NCI-H2029 treated with DMSO at 0.1 percent for 48 hours (cell line): ENCODE measurements at places on chromosomes 2 and 18.

GRCh38 chr2:187916799-187917198, 362.6 kb upstream of the TFPI start:
- DNase-seq = no peak

- DNase-seq = no peak
Observed at GRCh38 chr2:9112079-9112721, 94.4 kb upstream of the ASAP2 start.

- DNase-seq = no peak
Observed at GRCh38 chr2:237551071-237551574, 15.3 kb upstream of the PRLH start.

GRCh38 chr2:122737429-122738077, 982.1 kb downstream of the TSN start:
- no peak for DNase-seq

DNA sequence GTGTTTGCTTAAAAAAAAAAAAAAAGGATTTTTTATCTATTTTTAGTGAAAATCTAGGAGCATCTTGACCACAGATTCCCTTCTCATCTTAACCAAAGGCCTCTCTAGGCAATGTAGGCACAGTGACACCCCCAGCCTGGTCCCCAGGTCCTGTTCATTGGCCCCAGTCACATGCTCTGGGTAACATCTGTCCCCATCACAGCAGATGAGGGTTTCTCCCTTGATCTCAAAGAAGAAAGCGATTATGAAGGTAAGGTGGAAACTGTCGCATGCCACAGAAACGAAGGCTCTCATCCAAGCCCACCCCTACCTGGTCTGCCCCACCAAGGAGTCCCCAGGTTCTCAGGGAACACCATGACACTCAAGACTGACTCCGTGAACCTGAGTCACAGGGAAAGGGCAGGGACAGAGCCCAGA, 4.7 kb downstream of the HS6ST1 start:
- no peak for DNase-seq

DNA sequence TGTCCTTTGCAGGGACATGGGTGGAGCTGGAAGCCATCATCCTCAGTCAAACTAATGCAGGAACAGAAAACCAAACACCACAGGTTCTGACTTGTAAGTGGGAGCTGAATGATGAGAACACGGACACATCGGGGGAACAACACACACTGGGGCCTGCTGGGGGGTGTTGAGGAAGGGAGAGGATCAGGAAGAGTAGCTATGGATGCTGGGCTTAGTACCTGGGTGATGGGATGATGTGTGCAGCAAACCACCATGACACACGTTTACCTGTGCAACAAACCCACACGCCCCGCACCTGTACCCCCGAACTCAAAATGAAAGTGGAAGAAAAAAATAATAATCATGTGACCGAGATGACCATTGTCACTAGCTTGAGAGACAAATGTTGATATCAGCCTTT, 114.7 kb downstream of the NDUFA10 start:
- DNase-seq = no peak

- peak; percentile 86 for DNase-seq
Observed at GRCh38 chr2:236871500-236872001, 214.1 kb upstream of the COPS8 start.

- no peak for DNase-seq
Observed at GRCh38 chr2:218168016-218168415, 1.3 kb upstream of the CXCR1 start.

DNA sequence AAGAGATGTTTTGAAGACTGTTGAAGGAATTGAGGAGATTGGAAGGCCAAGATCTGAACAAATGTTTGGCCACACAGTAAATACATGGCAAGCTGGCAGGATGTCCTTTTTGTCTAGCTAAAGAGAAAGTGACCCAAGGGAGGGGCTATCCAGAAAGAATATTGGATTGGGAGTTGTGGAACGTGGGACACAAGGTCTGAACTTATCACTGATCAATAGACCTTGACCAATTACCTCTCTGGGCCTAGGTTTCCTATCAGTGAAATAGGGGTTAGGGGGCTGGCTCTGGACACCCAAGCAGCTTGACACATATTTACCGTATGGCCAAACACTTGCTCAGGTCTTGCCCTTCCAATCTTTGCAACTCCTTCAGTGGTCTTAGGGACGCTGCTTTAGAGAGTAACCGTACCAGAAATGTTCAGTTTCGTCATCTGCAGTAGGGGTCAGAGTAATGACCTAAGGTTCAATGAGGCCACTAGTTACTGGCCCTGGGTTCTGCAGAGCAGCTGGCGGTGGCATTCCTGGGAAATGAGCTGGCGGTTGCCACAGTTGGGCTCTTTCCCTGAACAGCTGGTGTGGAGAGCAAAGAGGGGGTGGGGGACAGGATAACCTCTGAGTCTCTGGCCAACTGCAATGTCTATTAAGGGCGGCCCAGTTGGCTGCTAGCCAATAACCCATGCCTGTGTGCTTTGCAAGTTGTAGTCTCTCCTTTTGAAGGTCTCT, 70.1 kb upstream of the STPG4 start:
- peak; percentile 70 for DNase-seq

- DNase-seq = peak; percentile 43
Observed at GRCh38 chr2:196987649-196988364, 61.3 kb upstream of the PGAP1 start.

GRCh38 chr2:9364791-9365497, 58.4 kb downstream of the ITGB1BP1 start:
- no peak for DNase-seq

DNA sequence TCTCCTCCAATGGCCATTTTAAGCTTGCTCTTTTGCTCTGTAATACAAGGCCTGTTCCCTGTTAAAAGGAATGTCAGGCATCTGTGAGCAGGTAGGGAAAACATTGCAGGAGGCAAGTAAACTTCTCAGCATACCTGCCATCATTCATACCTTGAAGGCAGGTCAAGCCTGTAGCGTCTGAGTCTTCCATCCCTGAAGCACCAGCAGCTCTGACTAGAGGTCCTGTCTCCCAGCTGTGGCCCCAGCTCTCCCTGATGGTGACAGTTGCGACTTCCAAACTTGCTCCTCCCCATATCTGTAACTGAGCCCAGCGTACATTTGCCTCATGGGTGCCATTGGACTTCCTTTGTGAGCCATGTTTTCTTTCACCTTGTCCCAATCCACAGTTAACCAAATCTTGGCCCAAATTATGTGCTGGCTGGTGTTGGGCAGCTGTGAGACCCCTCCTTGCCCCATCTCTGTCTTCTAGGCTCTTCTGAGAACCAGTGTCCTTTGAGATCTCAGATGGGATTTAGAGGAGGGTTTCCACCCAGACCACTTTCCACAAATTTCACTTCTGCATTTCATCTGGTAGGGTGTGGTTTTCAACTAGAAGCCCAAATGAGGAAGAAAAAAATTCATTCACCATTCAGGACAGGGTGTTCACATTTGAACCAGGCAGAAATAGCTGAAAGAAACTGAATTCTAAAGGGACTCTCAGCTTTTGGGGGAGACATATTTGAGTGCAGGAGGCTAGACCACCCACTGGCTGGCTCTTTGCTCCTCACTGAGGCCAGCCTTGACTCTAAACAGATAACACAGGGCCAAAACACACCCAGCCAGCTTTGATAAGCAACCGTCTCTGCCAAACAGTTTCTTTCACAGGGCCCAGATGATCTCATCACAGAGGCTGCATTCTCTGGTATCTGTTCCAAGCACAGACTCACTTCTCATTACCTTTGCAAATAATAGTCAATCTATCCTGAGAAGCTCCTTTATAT, 66.4 kb upstream of the MSH2 start:
- no peak for DNase-seq

GRCh38 chr2:130850788-130851623, 14.3 kb downstream of the ARHGEF4 start:
- no peak for DNase-seq

DNA sequence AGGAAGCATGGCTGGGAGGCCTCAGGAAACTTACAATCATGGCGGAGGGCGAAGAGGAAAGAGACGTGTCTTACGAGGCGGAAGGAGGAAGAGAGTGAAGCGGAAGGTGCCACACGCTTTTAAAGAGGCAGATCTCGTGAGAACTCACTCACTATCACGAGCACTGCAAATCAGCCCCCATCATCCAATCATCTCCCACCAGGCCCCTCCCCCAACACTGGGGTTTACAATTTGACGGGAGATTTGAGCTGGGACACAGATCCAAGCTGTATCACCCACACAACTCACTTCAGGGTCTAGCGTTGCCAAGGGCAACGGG, 5.1 kb upstream of the BOK start:
- DNase-seq = no peak

DNA sequence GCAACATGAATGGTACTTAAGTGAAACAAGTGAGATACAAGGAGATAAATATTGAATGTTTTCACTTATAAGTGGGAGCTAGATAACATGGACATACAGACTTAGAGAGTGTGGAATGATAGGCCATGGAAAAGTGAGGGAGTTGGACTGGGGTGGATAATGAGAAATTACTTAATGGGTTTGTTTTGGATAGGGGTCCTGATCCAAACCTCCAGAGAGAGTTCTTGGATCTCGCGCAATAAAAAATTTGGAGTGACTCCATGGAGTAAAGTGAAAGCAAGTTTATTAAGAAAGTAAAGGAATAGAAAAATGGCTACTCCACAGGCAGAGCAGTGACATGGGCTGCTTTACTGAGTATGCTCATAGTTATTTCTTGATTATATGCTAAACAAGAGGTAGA, 508.9 kb downstream of the CNTNAP5 start:
- no peak for DNase-seq

- no peak for DNase-seq
Observed at GRCh38 chr2:37775908-37776250, 104.4 kb upstream of the CDC42EP3 start.

- no peak for DNase-seq
Observed at GRCh38 chr2:226121046-226121738, 678.4 kb downstream of the IRS1 start.

- no peak for DNase-seq
Observed at GRCh38 chr2:189327879-189328847, 113.1 kb upstream of the WDR75 start.

GRCh38 chr2:186691231-186691630, 2.6 kb upstream of the FAM171B start:
- DNase-seq = no peak

DNA sequence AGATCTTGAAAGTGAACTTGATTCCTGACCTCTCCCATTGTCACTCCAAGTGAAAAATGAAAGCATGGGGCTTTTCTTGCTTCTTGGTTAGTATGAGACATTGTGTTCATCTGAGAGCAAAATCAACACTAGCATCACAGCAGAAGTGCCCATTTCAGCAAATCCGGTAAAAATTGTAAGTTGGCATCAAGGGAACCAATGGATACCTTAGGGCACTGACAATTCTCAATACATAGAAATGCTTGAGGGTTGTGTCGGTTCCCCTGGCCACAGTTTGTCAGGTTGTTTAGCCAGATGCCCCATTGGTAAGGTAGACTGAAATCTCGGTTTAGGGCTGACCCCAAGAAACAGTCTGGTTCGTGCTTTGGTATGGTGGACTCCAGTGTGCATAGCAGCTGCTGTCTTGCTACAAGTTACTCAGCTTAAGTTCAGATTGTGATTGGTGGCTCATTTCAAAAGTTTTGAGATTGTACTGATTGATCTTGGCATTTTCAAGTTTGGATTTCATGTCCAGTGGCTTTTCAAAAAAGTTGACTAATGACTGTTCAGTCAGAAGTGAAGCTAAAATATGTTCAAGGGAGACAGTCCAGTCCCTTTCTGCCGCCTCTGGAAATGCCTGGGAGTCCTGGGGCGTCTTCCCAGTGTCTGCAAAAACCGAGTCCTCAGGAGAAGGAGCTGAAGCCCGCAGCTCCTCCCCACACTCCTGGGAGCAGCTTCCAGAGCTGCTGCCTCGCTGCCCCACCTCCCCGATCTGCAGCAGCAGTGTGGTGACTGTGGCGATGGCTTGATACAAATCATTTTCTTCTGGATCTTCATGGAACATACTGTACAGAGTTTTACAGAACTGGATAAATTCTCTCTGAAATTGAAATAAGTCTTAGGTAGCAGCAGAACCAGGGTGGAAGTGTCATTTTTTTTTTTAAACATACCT, 5.6 kb downstream of the RPL31 start:
- no peak for DNase-seq

- DNase-seq = no peak
Observed at GRCh38 chr2:64698668-64699444, 45.1 kb upstream of the SERTAD2 start.

DNA sequence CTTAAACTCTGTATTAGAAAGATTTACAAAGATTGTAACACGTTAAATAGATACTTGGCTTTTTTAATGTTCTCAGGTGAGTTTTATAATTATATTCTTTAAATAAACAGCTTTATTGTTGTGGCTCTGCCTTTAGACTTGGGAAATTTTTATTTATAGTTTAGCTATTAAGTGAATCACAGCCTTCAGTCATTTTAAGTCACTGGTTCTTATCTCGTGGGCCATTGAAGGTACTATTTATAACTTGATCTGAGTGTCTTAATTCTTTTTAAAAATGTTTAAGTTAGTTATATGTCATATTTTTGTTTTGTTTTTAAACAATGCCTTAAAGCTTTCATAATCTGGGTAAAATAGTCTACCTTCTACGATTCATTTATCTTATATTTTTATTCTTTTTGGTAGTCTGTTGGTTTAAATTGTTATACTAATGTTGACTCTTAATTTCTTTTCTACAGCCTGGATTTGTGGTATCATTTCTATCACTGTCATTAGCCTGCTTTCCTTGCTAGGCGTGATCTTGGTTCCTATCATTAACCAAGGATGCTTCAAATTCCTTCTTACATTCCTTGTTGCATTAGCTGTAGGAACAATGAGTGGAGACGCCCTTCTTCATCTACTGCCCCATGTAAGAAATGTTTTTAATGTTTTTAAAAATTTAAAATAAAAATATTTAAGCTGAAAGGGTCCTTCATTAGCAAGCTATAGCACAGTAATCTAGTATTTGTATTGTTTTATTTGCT, 49.3 kb downstream of the SLC39A10 start:
- DNase-seq = no peak

- DNase-seq = no peak
Observed at GRCh38 chr18:44509048-44509447, 171.6 kb upstream of the SETBP1 start.

DNA sequence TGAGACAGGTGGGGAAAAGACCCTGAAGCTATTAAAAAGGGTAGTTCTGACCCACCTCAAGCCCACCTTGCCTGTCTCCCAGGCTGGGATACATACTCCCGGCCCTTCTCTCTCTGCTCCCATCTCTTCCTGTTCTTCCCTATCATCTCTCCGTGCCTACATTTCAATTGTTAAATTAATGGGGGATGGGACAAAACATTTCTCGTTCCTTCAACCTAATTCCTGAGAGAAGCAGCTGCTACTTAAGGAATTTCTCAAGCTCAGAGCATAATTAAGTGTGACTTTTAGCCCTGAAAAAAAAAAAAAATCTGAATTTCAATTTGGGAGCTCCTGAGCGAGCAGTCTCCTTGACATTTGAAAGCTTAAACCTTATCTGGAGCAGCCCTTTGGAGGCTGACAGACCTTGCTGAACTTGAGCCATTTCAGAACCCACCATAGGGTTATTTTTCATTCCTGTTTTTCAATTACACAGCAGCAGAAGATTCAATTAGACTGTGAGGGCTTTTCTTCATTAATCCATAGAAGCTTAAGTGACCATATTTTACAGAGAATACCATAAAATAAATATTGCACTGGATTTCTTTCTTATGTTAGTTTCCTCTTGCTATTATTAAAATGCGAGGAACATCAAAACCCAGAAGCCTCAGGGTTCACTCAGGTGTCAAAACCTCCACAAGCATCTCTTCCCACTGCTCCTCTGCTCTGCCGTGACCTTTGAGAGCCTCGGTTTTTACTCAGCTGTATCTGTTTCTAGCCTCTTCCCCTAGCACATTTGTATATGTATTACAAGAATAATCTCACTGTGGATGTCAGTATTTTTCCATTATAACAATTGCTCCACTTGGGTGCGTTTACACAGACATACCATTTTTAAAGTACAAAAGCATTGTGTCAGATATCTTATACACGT, 125.7 kb downstream of the B3GNT2 start:
- DNase-seq = no peak
